ENCODE measurements at places on chromosomes 12 and 14.
A peak's percentile ranks its signal among the peaks of the same experiment; 100 is the strongest.

GRCh38 chr14:96938946-96939345 is 141.8 kb downstream of the VRK1 start:
- DNase-seq, result no peak

- DNase-seq, result no peak
Observed at GRCh38 chr12:22312336-22312735, 22.2 kb downstream of the ST8SIA1 start.

DNA sequence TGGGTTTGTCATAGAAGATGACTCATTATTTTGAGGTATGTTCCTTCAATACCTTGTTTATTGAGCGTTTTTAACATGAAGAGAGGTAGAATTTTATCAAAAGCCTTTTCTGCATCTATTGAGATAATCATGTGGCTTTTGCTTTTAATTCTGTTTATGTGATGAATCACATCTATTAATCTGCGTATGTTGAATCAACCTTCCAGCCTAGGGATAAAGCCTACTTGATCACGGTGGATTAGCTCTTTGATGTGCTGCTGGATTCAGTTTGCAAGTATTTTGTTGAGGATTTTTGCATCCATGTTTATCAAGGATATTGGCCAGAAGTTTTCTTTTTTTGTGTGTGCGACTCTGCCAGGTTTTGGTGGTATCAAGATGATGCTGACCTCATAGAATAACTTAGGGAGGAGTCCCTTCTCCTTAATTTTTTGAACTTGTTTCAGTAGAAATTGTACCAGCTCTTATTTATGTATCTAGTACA is 602.6 kb downstream of the SNAPC1 start:
- no peak for DNase-seq

GRCh38 chr12:92020983-92021665 is 124.5 kb downstream of the BTG1 start:
- no peak for DNase-seq

- DNase-seq, result no peak
Observed at GRCh38 chr14:53187921-53188463, 34.9 kb upstream of the DDHD1 start.

- DNase-seq, result no peak
Observed at GRCh38 chr14:62674563-62675237, 370.6 kb downstream of the KCNH5 start.

DNA sequence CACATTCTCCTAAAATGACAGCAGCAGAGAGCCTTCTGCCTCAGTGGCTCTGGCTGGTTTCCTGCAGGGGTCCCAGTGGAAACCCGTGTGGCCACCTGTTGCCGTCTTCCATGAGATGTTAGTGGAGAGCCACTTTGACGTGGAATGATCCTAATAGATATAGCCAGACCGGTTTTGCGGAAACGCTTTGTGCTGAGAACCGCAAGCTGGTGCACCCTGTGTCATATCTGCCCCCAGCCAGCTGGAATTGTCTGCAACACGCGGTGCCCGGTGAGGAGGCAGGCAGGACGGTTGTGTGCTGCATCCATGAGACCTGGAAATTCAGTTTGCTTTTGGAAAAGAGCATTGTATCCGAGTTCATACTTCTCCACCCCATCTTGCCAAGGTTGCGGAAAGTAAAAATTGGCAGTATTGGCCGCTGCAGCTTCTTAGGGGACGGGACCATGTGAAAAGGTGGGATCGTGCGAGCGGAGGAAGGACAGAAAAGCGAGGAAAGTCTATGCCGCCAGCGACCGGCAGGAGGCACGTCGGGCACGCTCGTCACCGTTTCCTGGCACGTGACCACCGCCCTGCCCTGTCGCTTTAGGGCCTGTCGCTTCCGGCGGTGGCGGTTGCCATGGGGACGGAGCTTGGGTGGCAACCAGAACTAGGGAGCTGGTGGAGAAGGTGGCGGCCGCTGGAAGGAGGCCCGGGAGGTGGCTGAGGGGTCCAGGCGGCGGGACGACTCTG is at the start of gene CFAP251:
Gene CFAP251, plus strand, starts transcription at position 643 of the 729 bp plus-strand sequence. CDS start 2,714 bp downstream, outside the sequence.
- peak; percentile 89 for DNase-seq

- DNase-seq, result no peak
Observed at GRCh38 chr12:104305349-104305748, 1.8 kb downstream of the EID3 start.

- DNase-seq, result no peak
Observed at GRCh38 chr12:4630262-4630661, 18.6 kb downstream of the AKAP3 start.

DNA sequence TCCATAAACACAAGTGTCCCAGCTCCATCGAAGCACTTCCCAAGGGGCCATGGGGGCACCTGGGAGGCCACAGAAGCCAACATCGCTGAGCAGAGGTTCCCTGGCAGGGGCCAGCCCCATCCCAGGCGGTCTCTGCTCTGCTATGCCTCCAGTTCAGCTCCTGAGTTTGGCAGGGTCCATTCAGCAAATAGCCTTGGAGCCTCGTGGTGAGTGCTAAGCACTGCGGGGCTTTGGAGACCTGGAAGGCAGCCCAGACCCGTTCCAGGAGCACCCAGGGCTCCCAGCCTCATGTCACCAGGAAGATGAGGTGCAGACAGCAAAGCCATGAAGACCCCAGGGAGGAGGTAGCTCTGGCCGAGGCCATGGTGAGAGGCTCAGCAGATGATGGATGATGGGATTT is 109.5 kb downstream of the LGMN start:
- DNase-seq, result no peak

GRCh38 chr14:39467889-39468524 is 35.8 kb upstream of the FBXO33 start:
- no peak for DNase-seq

- no peak for DNase-seq
Observed at GRCh38 chr14:94583557-94583956, 2.3 kb downstream of the SERPINA5 start.

DNA sequence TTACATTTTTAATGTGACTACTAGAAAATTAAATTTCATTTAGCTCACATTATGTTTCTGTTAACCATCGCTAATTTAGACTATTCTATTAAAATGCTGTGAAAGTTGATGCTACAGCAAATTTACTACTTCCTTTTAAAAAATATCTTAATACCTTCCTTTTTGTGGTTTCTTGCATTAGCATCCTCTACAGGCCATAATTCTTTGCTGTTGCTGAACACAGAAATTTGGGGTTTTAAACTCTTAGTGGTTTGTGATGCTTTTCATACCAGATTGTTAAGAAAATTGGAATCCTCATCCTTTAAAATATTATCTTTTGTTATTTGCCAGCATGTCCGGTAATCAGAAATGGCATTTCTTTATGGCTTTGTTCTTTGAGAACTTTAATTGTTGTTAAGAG is 18.1 kb downstream of the WNK1 start:
- DNase-seq, result no peak

GRCh38 chr12:101620762-101621133 is 26.0 kb downstream of the MYBPC1 start:
- DNase-seq, result no peak

DNA sequence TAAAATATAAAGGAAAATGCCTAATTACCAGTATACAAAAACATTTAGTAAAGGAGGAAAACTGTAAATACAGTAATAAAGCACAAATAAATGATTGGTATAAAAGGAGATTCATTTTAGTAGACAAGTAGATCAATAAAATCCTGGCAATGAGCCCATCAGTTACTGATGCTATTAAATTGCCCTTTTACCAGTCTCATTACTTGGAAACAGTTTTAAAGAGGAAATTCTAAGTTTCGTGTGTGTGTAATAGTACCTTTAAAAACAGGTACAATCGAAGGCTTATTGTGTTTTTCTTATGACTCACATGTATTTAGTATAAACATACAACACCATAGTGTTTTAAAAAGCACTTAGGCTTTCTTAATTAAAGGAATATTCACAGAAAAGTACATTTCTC is 46.4 kb upstream of the SYT10 start:
- DNase-seq, result no peak

DNA sequence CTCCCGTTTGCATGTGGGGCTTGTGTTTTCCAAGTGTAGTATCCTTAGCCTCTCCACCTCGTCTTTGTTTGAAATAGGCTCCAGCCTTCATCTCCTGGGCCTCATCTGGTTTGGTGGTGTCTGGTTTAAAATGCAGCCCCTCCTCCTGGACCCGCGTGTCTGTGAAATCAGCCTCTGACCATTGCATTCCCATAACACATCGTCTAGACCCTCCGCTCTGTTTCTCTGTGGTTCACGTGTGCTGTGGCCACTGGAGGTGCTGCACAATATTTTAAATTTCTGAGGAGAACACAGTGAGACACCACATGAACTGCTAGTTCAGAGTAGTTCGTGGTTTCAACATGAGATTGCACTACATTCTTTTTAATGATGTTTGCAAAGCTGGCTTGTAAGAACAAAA is 35.6 kb downstream of the UBE3B start:
- no peak for DNase-seq

DNA sequence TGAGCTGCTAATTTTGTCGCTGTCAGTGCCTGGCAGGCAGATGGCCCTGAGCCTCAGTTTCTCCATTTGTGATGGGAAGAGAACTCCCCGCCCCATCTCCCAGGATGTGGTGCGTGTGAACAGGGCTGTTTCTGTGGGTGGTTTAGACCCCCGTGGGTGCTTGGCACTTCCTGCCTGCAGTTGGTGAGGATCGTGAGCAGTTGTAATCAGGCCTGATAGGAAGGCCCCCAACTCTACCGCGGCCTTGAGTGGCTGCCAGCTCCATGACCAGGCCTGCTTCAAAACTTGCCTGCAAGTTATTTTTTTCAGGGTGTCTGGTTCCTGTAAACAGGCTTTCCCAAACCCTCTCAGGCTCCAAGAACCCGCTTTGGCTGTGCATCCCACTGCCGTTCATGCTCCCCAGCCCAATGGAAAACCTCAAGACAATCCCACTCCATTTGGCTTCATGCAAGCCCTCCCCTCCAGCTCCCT is 138.4 kb downstream of the ZFP36L1 start:
- no peak for DNase-seq

All from stimulated activated CD8-positive, alpha-beta memory T cell treated with anti-CD3 and anti-CD28 coated beads, Interleukin-7, amount 100 ng/mL, for 4 hours (primary cell).